SJCRH30 (cell line): ENCODE measurements at places on chromosomes 16 and 17.

- no peak for DNase-seq
These were observed 14.9 kb downstream of the GDE1 start for GRCh38 chr16:19506965-19507364.

DNA sequence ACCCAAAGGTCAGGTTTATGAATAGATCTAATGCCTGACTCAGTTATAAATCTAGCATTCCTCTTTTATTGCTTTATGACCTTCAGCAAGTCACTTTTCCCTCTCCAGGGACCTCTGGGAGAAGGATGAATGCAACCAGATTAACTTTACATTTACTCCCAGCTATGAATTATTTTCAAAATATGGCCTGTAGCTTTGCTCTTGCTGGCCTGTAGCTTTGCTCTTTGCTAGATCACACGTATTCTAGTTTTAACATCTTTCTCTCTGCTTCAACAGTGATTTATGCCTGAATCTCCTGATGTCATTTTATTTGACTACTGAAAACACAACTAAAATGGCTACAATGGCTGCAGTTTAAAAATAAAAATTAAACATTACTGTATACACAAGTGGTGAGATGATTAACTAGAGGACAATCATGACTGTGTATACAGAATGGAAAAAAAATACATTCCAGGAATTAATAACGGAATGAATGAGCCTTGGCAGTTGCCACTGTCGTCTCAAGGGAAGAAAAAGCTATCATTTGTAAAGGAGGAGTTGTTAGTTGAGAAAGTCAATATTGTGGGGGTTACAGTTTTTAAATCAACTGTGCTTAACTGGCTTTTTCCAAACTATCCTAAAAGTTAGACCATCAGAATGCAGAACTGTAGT lies 434.5 kb upstream of the GOT2 start:
- DNase-seq, result peak; percentile 63

- DNase-seq, result no peak
These were observed 2.0 kb downstream of the P4HB start for GRCh38 chr17:81858170-81858966.

DNA sequence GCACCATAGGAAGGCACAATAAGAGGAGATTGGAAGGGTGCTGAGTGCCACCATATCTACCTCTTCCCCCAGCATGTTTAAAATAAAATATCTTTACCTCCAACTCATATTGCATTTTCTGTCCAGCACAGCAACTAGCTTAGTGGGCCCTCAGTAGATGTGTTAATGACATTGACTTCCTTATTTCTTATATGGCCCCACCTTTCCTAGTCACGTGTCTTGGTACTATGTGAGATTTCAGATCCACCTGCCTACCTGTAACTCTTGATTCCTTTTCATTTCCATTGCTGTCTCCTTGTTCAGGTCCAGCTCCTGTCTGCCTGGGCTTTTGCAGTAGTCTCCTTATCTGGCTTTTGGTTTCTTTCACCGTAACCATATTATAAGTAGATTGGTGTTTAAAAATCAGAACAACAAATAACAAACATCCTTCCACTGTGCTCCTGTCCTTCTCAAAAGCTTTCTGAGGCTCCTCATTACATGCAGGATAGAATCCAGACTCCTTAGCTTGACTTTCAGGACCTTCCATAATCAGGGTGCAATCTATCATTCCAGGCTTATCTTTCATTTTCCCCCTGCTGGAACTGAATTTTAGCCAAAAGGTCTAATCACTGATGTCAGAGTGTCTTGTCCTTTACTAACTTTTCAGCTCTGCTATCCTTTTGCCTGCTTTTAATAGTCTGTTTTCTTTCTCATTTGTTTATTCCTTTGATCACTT lies 71.3 kb downstream of the FTO start:
- DNase-seq, result no peak

DNA sequence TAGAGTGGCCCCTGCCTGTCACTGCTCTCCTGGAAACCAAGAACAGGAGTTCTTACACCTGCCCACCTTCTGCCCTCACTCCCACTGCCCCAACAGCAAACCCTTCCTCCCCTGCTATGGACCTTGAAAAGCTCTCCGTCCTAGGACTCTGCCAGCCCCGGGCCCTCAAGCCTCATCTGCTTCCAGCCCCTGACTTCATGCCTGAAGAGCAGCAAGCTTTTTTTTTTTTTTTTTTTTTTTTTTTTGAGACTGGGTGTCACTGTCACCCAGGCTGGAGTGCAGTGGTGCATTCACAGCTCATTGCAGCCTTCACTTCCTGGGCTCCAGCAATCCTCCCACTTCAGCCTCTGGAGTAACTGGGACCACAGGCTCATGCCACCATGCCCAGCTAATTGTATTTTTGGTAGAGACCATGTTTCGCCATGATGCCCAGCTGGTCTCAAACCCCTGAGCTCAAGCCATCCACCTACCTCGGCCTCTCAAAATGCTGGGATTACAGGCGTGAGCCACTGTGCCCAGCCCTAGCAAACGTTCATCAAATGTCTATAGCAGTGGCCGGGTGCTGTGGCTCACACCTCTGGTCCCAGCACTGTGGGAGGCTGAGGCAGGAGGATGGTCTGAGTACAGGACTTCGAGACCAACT lies 16.9 kb downstream of the CARHSP1 start:
- DNase-seq, result no peak

DNA sequence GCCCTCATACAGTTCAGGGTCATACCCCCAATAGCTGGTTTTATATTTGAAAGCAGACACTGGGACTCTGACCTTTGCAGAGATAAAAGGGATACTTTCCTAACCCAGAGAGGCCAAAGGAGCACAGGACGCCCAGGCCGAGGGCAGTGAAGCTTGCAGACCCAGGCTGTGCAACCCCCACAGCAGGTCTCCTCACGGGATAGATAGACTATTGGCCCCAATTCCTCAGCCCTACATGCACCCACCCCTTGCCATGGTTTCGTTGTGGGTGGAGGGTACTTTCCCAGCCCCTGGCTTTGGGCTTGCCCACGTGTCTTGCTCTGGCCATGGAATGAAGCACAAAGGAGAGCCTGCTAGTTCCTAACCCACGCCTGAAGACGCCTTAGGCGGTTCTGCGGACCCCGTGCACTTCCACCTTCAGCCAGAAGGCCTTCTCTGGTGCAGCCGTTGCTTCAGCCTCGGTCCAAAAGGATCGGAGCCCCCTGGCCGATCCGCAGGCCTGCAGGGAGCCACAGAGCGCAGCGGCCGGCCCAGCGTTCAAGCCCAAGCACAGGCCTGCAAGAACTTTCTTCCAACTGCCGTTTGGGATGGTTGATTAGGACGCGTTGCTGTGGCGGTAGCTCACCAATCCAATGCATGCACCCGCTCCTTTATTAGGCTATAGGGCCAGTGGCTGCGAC lies 9.8 kb upstream of the BRCA1 start:
- DNase-seq, result no peak

- no peak for DNase-seq
These were observed 5.9 kb downstream of the CCL7 start for GRCh38 chr17:34275881-34276280.

DNA sequence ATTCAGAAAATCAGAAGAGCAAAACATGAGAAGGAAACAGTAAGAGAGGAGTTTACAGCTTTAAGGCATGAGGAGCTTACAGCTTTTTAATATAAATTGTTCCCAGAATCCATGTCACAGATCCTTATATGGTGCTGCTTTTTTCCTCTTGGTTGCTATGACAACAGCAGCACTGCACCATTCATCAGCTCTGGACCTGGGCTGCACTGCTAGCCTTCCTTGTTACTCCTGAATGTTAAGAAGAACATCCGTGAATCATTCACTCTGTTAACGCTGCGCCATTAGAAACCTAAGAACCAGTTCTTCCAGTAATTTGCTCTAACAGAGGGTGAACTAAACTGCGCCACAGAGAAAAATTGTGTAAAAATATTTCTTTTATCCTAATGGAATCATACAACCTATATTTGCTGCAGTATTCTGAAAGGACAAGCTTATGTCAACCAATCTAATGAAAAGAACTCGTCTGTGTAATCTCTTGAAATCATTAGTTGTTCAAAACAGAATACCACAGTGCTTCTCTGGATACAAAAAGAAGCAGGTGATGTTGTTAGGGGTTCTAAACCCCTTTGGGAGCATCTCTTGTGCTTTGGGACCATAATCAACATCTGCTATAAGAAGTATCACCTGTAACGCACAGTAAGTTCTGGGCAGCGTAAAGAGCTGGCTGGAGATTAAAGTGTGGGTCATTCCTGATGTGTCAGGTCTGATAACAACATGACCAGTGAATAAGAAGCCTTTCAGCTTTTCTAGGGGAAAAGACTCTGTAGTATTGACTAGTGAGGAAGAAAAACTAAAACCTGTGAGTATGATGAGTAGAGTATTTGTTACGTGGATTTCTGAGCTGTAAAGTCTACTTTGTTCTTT lies 151.2 kb downstream of the TANC2 start:
- DNase-seq, result peak; percentile 11

GRCh38 chr16:52652033-52652432 lies 105.1 kb upstream of the TOX3 start:
- no peak for DNase-seq

DNA sequence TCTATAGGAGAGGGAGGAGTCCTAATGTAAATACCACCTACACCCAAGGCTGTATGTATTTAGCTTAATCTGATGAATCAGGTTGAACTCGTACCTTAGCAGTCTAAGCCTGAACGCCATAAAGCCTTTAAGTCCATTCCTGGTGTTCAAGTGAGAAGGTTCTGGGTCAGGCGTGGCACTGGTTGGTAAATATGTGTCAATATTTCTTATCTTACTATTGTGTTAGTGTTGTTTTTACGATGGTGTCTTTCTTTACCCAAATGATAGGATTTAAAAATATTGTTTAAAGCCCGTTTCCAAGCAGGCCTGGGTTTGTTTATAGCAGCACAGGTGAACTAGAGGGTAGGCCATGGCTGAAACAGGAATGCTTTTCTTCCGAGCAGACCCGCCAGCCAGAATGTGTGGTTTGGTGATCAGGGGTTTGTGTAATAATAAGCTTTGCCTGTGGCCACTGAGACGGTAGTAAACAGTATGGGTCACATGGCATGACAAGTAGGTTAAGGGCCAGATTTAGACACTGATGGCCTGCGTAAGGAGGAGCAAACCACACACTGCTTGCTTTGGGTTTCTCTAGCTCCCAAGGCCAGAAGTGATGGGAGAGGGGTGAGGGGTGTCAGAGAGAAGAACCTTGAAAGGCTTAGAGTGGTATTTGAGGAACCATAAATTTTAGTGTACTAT lies 3.3 kb downstream of the TMEM94 start:
- DNase-seq, result no peak

DNA sequence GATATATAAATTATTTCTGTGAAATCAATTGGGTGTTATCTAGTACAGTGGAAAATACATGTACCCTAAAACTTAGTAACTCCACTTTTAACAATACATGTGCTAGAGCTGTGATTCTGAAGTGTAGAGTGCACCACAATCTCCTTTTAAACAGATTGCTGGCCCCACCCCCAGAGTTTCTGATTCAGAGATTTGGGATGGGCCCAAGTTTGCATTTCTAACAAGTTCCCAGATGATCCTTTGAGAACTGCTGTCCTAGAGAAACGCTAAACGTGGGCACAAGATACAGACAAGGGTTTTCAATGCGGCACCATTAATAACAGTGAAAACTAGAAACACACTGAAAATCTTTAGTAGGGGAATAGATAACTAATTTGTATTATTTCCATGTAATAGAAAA lies 49.2 kb downstream of the NXPH3 start:
- DNase-seq, result no peak
